ENCODE measurements at places on chromosomes 5 and 9.

- no peak for DNase-seq
These were observed 283.0 kb downstream of the AOPEP start for GRCh38 chr9:95009459-95009858.

DNA sequence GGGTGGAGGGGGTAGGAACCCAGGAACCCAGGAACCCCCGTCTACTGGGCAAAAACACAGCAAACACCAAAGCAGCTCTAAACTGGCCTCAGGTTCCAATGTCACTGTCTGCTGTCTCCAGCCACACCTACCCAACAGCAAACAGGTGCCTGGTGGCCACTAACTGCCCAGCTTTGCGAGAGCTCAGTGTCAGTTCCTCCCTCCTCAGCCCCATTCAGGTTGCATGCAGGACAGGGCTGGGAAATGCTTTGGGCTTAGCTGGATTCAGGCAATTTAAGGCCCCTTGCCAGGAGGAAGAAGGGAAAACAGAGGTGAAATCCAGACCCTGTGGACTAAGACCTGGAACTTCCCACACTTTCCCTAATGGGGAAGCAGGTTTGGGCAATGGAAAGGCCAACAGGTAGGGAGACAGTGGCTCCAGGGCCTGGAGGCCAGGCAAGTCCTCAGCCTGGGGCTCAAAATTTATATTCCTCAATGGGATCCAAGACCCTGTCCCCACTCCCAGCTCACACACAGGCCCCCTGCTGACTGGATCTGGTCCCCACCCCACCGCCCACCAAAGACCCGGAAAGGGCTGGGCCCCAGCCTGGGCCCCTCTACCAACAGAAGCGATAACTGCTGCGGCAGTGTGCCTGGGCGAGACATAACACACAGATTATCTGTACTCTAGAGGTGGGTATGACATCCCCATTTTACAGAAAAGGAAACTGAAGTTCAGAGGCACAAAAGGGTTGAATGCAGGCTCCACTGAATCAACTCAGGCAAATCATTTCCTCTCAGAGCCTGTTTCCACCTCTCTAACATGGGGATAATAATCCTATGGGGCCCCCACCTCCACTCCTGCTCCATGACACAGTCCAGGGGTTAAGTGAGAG is 3.5 kb downstream of the EEIG1 start:
- DNase-seq: no peak

DNA sequence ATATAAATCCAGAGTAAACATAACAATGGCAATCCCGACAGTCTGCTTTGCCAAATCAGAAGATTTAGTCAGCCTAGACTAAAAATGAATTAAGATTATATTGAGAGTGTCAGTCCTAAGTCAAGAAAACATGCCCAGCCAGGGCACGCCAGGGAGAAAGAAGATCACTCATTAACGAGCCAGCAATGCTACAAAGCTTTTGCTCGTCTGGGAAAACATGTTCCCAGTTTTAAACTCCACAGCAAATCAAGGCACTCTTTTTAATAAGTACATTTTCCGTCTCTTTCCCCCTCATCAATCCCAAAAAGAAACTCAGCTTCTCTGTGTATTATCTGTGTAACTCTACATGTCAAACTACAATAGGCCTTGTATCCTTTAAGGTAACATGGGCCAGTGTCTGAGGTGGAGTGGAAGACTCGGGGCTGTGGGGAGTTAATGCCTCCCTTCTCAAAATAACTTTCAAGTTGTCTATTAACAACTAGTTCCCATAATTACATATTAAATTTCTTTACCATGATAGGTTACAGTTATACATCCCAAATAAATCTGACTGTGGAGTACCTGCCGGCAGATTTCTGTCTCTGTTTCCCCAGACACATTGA is 40.9 kb downstream of the NFIB start:
- no peak for DNase-seq

DNA sequence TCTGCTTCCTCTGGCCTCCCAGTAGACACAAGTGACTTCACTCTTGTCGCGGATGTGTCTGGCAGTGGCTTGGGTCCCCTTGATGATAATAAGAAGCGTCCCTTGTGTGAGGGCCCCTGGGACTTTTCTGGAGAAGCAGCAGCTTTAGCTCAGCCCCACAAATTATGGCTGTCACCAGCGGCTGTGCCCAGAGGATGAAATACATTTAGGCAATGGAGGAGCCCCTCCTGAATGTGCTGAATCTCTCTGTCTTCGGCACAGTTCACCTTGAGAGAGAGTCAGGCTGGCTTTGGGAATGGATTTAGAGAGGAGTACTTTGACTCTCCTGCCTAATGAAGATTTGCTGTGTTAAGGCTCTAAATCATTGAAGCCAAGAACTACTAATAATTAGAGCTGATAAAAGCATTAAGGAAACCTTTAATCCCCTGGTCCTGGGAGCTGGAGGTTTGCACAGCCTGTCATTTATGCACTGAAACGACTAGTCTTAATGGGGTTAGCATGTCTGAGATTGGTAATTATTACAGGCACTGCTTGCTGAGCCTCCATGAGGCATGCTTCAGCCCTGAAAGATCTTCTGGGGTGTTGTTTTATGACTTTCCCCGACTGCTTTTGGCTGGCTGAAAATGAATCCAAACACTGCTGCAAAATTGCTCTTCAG is 127.0 kb downstream of the TENT4A start:
- no peak for DNase-seq

DNA sequence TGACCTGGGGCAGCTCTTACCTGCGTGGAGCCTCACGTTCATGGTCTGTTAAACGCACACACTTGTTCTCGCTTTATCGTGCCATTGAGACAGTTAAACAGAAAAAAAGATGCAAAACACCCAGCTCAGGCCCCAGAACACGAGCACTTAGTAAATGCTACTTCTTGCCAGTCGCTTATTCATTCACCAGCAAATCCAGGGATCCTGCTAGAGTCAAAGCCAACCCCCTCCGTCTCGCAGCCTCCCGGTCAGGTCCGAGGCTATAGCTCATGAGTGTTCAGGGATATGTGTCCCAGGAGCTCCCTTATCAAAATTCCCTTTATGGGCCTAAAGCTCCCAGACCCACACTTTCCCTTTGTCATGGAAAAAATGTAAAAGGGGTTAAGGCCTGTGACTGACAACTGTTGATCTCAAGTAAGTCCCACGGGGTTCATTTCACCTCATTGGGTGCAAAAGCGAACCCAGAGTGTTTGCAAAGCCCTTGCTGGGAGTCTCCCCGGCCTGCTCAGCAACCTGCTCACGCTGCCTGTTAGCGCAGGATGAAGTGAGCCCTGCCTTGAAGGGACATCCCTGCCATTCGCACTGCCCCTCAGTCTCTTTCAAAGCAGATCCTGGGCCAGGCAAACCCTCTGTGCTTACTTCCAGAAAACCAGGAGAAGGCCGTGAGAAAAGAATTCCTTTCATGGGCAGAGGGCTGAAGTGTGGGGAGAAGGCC is 40.7 kb downstream of the HRH2 start:
- no peak for DNase-seq

DNA sequence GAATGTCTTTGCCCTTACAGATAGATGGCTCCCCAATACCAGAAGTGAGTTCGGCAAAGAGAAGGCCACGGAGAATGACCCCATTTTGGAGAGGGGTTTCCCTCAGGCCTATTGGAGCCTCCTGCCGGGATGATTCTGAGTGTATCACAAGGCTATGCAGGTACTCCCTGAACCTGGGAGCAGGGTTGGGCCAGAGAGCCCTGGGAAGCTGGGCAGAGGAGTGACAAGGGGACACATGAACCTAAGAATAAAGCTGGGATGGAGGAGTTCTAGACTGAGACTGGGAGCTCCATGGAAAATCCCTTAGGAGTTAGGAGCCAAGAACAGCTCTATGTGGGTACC is 433 bp downstream of the LEAP2 start:
- DNase-seq: no peak

DNA sequence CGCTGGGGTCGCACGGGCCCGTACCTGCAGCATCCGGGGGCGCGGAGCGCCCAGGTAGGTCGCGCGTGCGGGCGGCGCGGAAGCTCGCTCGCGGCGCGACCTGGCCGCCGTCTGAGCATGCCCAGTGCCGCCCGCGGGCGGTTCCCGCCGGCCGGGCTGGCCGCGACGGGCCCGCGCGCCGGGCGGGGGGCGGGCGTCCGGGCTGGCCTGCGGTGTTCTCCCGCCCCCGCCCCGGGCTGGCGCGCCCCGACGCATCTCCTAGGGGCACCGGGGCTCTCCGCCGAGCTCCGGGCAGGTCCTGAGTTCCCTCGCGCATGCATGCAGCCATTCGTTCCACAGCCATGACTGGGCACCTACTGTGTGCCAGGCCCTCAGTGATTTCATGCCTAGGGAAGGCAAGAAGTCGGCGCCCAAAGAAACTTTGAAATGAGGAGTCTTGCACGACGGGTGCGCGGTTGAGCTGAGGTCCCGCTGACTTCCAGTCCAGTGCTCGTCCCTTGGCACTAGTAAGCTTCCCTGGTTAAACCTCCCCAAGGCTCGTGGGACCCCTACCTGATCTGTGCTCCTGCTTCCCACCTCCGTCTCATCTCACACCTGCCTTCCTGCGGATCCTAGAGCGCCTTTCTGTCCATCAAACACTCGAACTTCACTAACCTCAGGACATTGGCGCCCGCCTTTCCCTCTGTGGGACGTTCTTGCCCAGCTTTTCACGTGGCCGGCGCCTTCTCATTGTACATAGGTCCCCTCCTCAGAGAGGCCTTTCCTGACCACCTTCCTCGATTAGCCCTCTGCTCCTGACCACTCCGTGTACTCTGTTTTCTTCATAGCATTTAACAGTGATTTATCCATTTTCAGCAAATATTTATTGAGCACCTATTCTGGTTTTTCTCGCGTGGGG is at the start of gene PTPN3:
Gene PTPN3, minus strand, starts transcription at position 113 of the 898 bp plus-strand sequence. CDS start 34,873 bp downstream, outside the sequence.
- DNase-seq: no peak

DNA sequence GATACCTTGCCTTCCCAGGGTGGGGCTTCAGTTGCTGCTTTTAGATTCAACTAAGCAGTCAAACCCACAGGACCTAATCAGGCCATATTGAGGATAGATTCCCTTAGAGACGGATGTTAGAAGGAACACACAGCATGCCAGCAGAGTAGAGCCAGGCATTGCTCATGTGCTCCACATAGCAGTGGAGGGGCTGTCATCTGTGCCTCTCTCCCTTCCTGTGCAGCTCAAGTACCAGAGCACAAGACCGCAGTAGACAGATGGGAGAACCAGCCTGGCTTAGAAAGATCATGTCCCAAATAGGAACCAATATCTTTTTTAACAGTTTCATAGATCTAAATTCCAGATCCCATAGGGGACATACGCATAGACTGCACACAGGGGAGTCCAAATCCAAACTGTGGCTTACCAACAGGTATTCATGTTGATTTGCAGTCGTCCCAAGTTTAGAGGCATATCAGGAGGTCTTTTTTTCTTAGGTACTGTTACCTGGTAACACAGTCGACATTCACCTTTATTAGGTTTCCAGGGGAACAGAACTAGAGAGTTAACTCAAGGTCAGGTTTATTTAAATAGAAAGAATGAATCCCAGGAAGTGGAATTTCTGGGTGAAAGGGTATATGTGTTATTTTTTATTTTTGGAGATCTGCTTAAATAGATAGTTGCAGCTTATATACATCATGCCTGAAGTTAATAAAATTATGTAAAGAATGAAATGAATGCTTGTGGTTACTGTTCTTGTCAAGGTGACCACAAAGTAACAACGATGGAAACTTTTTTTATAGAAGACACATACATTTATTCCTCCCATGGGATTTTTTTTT is 43.5 kb upstream of the PCAT7 start:
- DNase-seq: no peak

GRCh38 chr5:7851617-7852289 is 820 bp upstream of the CFAP90 start:
- DNase-seq: no peak

DNA sequence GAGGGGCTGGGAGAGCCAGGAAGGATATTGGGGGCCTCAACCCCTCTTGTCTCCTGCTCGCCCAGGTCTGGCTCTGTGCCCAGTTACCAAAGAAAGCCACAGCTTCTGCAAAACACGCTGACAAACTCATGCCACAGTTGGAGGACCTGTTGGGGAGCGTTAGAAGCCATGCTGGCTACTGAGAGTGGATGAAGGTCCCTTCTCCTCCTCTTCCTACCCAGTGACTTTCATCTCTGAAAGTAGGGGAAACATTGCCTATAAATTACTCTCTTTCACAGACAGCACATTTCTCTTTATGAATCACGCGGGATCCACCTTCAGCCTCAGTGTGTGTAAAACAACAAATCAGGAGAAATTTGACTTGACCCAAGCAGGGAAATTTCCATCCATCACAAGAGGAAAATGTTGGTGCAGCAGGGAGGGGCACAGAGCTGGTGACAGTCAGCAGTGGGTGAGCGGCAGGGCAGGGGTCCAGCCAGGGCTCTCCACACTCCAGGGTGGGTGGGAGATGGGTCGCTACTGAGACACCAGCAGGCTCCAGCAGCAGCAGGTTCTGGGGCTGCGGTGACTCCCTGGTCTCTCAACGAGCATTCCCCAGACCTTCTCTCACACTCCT is 181.9 kb downstream of the FGF18 start:
- no peak for DNase-seq

DNA sequence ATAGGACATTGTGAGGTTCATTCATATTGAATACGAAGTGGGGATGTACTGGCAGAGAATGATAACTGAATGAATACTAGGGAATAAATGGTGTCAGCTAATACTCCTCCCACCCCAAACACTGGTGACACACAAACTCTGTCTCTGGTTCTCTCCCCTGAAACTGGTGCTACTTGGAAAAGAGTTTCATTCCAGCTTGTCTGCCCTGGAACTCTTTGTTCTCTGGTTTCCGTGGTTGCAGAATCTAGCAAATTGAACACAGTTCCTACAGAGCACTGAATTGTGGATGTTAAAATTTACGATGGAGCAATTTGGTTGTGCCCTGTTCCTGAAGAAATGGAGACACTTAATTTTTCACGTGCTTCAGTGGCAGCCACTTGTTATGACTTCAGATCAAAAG is 181.7 kb downstream of the KCTD16 start:
- no peak for DNase-seq

All from cortex of kidney (tissue), 1 donor.